ENCODE measurements at places on chromosomes 4 and X.

- DNase-seq: no peak
These were observed 7.3 kb upstream of the BRWD3 start for GRCh38 chrX:80817002-80817401.

DNA sequence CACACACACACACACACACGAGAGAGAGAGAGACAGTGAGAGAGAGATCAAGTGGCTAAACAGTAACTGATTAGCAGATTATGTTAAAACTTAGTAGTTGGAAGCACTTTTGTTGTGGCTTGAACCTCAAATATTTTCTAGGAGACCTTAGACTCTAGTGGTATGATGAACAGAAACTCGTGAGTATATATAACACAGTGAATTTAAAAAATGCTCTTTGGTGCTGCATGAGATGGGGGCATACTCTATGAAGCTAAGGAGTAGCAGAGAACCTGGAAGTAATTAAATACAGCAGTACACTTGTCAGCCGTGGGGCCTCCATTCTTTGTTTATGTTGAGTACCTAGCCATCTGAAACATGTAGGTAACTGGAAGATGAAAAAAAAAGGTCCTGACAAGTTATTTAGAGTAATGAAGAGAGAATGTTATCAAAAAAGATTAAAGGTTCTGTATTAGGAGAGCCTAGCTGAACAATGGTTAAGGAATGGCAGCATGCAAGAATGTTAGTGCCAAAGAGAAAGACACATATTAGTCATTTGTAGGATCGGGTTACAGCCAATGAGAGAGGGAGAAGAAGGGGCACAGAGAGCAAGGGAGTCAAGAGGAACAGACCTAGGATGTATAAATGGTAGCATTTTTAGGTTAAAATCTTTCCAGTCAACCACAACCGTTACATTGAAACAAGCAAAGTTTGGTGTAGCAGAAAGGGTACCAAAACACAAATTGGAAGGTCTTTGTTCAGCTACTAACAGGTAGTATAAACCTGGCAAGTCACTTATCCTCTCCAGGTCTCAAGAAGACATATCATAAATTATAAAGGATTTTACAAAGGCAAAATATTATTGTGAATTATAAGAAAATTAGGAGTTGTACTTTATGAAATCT lies 316.7 kb upstream of the DIPK2B start:
- no peak for DNase-seq

GRCh38 chr4:144411119-144411518 lies 234.8 kb upstream of the HHIP start:
- DNase-seq: no peak

DNA sequence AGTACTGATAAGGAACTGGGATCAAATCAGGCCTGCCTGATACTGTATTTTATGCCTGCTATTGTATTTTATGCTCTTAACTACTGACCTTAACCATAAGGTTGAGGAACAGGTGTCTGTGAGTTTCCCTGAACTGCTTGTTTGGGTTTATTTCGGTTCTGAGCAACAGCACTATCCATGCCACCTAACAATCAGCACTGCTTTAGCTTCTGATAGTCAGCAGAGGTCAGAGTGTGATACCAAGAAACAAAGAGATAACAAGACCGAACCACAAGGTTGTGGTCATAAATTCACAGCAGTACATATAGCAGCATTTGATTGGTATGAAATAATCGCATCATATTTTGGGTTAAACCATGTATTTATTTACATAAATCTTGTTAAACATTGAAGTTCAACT lies 362.2 kb downstream of the FGF13 start:
- DNase-seq: no peak

GRCh38 chrX:98962996-98963395 lies 1447.1 kb downstream of the PCDH19 start:
- no peak for DNase-seq

DNA sequence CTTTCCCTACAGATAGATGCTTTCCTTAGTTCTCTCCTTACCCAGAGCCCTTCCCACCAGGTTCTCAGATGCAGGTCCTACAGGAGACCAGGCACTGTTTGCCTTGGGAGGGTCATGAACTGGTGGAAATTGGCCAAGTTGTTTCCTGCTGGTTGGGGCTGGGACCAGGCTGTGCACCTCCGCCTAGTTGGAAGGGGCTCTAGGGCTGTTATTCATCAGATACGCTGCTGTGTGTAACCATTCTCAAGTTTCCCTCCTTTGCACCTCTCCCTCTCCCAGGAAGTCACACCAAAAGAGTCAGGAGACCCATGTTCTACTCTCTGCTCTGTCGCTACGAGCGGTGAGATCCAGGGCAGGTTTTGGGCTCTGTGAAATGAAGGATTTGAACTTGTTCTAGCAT lies 11.9 kb upstream of the VSIG1 start:
- no peak for DNase-seq

DNA sequence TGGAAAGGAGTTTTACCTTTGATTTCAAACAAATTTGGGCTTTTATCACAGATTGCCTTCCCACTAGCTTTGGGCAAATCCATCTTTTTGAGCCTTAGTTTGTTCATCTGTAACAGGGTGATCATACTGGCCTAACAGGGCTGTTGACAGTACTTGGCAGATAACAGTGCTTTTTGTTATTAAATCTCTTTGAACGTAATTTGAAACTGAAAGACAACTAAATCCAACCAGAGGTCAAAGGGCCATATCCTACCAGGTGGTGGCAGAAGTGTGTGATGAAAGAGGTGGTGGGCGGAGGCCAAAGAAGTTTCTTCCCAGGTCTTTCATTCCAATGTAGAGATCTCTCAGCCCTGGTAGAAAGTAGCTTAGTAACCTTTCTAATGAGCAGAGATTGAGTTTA lies 35.2 kb upstream of the TADA2B start:
- DNase-seq: no peak

- DNase-seq: no peak
These were observed 280.3 kb upstream of the KLF3 start for GRCh38 chr4:38383646-38384121.

DNA sequence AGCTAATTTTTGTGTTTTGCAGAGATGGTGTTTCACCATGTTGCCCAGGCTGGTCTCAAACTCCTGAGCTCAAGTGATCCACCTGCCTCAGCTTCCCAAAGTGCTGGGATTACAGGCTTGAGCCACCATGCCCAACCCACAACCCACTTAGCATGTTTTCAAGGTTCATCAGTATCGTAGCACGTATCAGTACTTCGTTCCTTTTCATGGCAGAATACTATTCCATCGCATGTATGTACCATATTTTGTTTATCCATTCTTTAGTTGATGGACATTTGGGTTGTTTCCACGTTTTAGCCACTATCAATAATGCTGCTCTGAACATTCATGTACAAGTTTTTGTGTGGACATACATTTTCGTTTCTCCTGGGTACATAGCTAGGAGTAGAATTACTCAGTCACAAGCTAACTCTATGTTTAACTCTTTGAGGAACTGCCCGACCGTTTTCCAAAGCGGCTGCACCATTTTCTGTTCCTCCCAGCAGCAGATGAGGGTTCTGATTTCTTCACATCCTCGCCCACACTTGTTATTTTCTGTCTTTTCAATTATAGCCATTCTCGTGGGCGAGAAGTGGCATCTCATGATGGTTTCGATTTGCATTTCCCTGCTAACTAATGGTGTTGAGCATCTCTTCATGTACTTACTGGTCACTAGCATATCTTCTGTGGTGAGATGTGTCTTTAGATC lies 32.5 kb downstream of the MAN2B2 start:
- DNase-seq: no peak

Measured in omental fat pad (tissue), 4 donors.